ENCODE measurements at places on chromosomes 12 and 14.

DNA sequence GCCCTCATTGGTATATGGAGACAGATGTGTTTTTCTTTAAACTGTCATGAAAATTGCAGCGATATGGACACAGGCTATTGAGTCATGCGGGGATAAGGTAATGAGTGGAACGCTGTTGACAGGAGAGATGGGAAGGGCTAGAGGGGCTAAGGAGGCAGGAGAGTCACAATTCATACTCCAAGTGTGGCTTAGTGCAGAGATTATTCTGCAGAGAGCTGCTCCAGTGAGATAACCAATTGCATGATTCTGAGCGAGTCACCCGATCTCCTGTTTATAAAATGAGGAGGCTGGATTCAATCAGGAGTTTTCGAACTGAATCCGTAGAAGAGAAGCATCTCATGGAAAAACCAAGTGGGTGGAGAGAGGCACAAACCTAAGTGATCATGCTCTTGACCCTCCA, 106.4 kb upstream of the PLEKHG7 start:
- DNase-seq: no peak

- no peak for DNase-seq
Measured at GRCh38 chr12:87320724-87321123, 708.5 kb downstream of the C12orf50 start.

DNA sequence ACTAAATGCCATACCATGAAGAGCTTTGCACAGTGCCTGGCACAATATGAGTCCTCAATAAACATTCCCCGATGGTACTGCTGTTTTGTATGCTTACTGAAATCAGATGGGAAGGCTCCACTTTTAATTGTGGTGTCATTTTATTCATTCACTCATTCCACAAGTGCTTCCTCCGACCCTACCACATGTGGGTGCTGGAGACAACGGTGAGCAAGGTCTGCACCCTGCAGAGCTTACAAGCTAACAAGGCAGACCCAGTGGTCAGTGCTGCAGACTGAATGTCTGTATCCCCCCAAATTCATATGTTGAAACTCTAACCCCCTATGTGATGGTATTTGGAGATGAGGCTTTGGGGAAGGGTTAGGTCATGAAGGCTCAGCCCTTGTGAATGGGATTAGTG, 48.3 kb downstream of the RFX4 start:
- no peak for DNase-seq

DNA sequence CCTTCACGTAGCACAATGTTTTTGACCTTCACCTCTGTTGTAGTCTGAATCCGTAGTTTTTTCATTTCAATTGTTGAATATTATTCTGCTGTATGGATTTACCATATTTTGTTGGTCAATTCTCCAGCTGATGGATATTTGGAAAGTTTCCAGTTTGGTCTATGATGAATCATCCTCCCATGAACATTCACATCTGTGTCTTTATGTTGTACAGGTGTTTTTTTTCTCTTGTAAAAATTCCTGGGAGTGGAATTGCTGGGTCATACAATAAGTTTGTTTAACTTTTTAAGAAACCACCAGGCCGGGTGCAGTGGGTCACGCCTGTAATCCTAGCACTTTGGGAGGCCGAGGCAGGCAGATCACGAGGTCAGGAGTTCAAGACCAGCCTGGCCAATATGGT, 36.7 kb upstream of the GNG2 start:
- DNase-seq: no peak

- DNase-seq: no peak
Measured at GRCh38 chr12:12693111-12693671, 2.8 kb downstream of the GPR19 start.

GRCh38 chr12:107094183-107094448, 767 bp upstream of the CRY1 start:
- DNase-seq: no peak

GRCh38 chr14:58875613-58876012, 237.9 kb downstream of the DACT1 start:
- no peak for DNase-seq

- no peak for DNase-seq
Measured at GRCh38 chr12:5633106-5633505, 201.2 kb downstream of the NTF3 start.

DNA sequence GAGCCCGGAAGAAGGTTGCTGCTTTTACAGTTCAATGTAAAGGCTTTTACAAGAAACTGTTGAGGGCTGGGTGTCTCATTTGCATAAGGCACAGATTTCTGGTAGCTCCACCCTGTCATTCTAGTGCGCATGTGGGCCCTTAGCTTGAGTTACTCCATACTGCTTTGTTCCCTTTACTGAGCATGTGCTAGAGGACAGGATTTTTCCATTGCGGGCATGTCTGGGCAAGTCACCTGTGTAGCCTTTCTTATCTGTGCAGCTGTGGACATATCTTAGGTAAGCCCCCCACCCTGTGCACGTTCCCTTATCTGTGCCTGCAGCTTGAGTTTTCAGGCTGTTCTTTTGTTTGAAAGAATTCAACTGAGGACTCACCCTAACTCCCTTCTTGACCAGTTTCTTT, 56.2 kb upstream of the ARHGAP5 start:
- DNase-seq: no peak

- no peak for DNase-seq
Measured at GRCh38 chr14:76457841-76458240, 81.9 kb downstream of the ESRRB start.

GRCh38 chr14:101598159-101598558, 36.9 kb downstream of the DIO3 start:
- DNase-seq: no peak

GRCh38 chr12:128813392-128813791, 10.4 kb downstream of the SLC15A4 start:
- DNase-seq: no peak

DNA sequence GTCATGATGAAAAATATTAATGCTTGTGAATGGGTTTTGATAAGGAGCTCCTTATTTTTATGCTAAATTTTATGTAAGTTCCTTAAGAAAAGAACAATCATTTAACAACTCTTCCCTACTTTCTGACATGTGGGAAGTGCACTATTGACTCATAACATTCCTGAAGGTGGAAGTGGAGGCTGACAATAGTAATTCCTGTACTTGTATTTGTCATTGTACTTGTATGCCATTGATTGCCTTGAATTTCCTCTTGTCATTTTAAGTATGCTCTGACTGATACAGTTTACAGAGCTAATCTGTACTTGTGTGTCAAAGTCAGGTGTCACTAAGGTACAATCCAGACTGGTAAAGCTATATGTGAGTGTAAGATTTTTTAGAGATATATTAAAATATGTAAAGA, 440.0 kb downstream of the SLC16A7 start:
- DNase-seq: no peak

DNA sequence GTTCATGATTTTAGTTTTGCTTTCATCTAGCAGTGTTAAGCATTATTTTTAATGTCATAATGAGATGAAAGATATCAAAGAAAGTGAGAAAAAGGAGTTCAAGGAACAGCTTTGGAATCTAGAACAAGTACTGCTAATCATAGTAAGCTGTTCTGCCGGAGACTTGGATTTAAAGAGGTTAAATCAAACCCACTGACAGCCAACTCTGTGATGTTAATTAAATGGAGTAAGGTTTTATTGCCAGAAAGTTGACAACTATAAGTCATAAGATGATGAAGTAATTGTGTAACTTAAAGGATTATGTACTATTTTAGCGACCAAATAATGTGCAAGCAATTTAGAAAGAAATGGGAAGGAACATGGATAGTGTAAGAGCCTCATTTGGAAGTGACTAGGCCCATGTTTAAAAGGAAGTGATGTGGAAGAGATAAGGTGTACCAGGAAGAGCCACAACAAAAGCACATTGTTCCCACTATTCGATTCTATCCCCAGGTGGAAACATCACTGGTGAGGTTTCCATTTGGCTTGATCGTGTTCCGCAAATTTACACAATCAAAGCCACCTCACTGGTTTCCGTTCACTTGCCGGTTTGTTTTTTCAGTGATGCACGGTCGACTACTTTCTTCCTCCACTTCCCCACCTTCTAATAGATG, 388.5 kb downstream of the PAWR start:
- no peak for DNase-seq

DNA sequence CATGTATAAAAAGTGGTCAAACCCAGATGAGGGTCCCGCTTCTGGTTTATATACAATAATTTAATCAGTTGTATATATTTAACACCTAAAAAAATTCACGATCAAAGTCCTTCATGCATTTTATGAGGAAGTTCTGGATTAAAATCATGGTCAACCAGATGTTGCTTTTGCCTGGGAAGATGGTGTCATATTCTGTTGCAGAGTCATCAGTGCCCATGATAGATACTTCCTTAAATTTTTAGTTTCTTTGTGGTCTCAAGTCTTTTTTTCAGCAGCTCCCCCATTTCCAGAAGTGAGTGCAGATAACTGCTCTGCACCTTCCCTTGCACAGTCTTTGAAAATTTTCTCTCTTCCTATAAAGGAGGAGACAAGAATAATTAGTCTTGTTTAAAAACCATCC, 16.1 kb downstream of the ERP29 start:
- no peak for DNase-seq

GRCh38 chr12:107320929-107321631, 227.7 kb upstream of the CRY1 start:
- peak; percentile 69 for DNase-seq

- peak; percentile 7 for DNase-seq
Measured at GRCh38 chr14:104353221-104353920, 215.0 kb downstream of the KIF26A start.

DNA sequence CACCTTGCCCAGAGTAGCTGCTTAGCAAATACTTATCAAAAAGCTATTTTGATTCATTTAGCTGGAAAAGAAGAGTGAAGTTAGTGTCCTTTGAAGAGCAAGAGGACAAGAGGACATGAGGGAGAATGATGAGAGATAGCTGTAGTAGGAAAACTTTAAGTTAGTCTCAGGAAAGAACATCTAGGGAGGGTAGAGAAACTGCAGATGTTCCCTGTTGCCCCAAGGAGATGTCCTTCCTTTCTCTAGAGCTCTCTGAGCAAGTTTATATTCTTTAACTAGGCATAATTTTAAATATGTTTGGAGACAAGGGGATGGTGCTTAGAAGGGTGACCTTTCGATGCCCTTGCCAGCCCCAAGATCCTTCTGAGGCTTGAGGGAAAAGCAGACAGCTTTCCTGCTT, 529.1 kb upstream of the TBX3 start:
- DNase-seq: no peak

DNA sequence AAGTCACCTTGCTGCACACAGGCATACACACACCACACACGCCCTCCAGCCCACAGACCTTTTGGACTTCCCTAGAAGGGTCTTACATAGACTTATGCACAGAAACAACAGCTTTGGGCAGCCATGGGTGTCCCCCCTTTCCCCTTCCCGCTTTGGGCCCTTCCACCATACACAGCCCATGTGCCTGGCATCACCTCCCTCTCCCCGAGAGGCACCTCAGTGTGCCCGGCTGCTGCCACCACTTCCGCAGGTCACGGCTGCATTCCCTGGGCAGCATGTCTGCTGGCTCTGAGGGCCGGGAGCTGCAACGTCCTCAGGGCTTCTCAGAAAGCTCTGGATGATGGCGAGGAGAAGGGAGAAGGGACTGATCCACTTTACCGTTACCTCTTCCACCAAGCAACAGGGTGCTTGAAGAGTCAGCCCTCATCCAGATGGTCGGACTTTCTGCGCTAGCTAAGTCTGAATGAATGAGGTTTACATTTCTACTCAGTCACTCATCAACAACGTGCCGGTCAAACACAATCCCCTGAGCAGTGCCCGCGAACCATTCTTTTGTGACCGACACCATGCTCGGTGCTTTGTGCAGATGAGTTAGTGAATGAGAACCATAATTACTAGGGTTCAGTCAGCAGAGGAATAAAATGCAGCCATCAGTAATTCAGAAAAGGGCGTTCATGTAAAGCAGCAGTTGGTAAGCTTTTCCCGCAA, 72.2 kb upstream of the BCL11B start:
- DNase-seq: no peak

DNA sequence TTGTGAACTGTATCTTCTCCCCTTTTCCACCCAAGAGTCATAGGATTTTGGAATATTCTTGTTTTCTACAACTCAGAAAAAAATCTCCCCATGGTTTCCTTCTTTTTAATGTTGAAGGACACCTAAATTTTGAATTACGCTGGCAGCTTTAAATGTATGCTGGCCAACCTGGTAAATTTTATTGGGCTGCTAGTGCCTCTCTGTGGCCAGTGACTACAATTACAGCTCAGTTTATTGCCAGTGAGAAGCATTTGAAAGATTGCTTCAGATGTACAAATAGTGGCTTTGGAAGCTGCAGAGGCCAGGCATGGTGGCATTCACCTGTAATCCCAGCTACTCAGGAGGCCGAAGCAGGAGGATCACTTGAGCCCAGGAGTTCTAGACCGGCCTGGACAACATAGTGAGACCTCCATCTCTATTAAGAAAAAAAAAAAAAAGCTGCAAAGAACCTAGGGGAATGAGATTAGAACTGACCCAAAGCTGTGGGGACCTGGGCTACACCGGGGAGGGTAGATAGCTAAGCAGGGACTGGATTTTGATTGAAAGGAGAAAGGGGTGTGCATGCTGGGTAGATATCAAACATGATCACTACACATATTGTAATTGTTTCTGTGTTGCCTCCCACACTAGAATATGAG, 7.6 kb upstream of the RAB21 start:
- DNase-seq: peak; percentile 60

- no peak for DNase-seq
Measured at GRCh38 chr12:30908722-30909348, 17.7 kb upstream of the TSPAN11 start.

GRCh38 chr14:21408147-21408546, 24.3 kb upstream of the SUPT16H start:
- no peak for DNase-seq

GRCh38 chr14:35351497-35351896, 53.1 kb downstream of the NFKBIA start:
- no peak for DNase-seq

- no peak for DNase-seq
Measured at GRCh38 chr14:32934881-32935633, 3.6 kb upstream of the NPAS3 start.

- DNase-seq: no peak
Measured at GRCh38 chr12:94762943-94763342, 112.6 kb upstream of the TMCC3 start.

DNA sequence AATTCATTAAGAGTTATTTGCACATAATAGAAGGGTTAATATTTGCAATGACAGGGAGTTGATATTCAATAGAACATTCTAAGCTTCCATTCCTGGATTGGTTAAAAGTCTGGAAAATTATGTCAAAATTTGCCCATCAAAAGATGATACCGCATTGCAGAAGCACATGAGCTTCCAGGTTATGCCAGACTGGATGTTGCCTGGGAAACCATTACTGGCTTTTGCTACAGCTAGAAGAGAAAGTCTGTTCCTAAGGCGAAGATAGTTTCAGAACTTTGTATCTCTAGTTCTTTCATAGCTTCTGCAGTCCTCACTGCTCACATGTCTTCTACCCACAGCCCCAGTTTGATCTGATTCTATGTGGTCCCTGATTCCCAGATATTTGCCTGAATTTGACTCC, 122.4 kb upstream of the AMIGO2 start:
- no peak for DNase-seq

- no peak for DNase-seq
Measured at GRCh38 chr14:64421166-64421565, 33.0 kb downstream of the MTHFD1 start.

Data from CD4-positive, alpha-beta T cell treated with Interleukin-4 for 1 hour (primary cell).